ENCODE measurements at places on chromosomes 1 and 21.

- no peak for DNase-seq
Measured at GRCh38 chr1:44805311-44806024, 1.7 kb downstream of the DYNLT4 start.

DNA sequence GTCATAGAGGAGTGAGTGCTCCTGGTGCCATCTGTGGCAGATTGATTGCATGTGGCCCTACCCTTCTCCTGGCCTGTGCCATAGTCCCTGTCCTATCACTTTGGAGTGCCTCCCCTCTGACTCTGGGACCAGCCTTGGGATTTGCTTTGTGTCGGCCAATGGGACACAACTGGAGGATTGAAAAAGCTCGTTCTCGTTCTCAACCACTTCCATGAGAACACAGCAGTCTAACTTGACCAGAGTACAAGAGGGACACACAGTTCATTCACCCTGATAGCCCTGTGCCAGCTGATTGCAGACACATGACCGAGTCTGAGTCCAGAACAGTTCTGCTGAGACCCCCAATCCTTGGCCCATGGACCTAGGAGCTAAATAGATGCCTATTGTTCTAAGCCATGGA is 47.8 kb downstream of the C1orf198 start:
- DNase-seq, result no peak

- DNase-seq, result no peak
Measured at GRCh38 chr1:55129194-55129728, 85.9 kb downstream of the USP24 start.

DNA sequence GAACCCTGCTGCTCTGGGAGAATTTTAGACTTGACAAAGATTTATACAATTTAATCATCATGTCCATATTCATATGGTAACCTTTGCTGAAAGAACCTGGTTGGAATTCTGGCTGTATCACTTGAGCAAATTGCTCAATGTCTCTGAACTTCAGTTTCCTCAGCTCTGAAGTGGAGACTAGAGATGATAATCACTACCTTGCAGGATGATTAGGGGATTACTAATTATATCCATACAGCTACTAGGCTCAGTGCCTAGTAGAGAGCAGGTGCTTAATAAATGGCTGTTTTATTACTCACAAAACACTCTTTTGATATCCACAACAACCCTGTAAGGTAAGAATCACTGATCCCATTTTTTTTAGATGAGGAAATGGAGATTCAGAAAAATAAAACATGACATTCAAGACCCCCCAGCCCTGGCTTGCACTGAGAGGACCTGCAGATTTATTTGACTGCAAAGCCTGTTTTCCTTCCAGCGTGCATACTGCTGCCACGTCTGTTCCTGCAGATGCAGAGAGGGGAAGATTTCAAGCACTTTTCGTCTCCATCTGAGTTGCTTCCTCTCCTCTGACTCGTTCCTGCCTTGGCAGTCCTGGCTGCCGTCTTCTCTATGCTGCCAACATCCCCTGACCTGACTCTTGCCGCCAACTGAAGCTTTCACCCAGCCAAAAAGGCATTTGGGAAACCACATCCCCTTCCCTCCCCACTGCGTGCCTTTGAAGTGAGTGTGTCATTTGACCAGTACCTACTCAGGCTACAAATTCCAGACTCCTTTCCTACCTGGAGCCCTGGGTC is 203.0 kb downstream of the PLPP3 start:
- DNase-seq, result no peak

- DNase-seq, result no peak
Measured at GRCh38 chr1:236122176-236122575, 20.2 kb upstream of the GPR137B start.

DNA sequence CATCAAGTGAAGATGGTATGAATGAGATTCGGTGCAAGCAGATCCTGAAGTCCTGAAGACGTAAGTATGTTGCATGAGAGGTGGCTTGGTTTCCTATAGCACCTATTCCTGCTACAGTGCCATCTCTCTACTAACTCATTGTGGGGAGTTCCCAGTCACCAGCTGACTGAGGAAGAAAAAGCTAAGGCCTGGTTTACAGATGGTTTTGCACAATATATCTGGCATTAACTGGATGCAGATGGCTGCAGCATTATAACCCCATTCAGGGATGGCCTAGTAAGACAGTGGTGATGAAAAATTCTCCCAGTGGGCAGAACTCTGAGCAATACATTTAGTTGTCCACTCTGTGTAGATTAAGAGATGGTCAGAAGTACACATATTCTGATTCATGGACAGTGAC is 36.7 kb downstream of the RTCA start:
- DNase-seq, result no peak

- no peak for DNase-seq
Measured at GRCh38 chr1:221648201-221648600, 93.7 kb downstream of the DUSP10 start.

- no peak for DNase-seq
Measured at GRCh38 chr1:186760446-186760845, 68.3 kb upstream of the PLA2G4A start.

DNA sequence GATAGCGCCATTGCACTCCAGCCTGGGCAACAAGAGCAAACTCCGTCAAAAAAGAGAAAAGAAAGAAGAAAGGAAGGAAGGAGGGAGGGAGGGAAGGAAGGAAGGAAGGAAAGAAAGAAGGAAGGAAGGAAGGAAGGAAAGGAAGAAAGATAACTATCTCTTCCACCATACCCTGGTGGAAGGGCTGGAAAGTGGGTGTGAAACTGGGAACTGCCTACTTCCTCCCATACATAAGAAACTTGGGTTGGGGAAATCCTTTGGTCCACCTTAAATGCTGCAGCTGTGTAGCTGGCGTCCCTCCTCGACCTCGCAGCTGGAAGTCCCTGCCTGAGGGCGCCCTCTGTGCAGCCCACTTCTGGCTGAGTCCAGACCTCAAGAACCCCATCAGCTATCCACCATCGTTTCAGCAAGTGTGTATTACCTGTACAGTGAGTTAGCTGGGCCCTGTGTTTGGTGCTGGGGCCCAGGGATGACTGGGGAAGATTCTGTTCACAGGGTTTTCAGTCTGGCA is 4.6 kb upstream of the FAM167B start:
- no peak for DNase-seq

All from activated CD8-positive, alpha-beta memory T cell treated with anti-CD3 and anti-CD28 coated beads for 1 hour (primary cell).